ENCODE measurements at places on chromosomes 6 and 20.
A peak's percentile ranks its signal among the peaks of the same experiment; 100 is the strongest.

- peak; percentile 56 for DNase-seq
These were observed 25.9 kb downstream of the PYGB start for GRCh38 chr20:25273541-25274358.

DNA sequence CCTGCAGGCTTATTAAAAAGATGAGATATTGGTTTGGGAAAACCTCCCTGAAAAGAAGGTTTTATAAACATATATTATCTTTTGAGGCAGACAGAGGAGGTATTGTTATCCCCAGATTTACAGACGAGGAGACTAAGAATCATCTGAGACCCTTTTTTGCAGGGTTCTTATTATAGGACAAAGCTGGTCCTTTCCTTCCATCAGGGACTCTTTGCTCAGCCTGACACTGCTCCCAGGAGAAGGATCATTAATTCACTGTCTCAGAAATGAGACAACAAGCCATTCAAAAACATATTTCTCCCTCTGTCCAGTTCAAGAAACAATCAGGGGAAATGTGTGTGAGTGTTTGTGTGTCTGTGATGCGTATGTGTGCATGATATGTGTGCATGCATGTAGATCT is 33.5 kb downstream of the HIVEP2 start:
- DNase-seq = no peak

DNA sequence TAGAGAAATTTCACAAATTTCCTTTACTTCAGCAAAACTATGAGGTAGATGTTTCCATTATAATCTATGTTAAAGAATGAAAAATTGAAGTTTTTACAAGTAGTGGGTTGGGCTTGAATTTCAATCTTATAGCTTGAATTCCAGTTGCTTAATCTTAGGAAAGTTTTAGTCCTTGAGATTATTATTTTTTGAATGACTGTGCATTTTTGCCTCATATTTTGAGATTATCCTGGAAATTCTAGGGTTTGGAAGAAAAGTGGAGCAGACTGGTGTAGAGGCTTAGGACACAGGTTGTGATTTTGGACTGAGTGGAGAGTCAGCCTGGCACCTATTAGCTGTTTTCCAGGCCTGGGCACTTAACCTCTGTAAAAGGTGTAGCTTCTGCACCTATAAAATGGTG is 5.7 kb downstream of the MTCL3 start:
- DNase-seq = no peak

DNA sequence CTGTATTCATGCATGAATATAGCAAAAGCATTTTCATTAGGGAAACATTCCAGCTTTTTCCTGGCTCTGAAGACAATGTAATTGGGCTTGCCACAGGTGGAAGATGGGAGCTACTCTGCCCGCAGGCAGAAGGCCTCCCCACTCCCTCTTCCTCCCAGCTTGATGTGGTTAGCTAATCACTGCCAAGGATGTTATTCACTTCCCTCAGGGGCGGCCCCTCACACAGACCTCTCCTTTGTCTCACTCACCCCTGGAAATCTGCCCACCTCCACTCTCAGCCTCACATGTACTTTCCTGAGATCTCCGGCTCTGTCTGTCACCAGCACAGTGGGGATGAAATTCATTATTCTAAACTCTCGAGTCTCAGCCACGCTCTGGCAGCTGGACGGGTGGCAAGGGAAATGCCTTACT is 100.7 kb downstream of the ANKRD60 start:
- no peak for DNase-seq

DNA sequence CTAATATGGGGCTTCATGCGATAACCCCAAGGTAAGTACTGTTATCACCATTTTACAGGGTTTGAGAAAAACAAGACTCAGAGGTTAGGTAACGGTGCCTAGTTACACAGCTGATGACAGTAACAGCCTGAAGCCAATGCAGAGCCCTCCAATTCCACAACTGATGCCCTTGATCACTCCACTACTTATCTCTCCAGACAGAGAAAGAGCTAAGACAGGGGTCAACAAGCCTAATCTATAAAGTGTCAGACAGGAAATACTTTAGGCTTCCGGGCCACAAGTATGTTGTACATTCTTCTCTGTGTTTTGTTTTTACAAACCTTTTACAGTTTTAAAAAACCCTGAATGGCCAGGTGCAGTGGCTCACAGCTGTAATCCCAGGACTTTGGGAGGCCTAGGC is 50.9 kb downstream of the MAP7 start:
- DNase-seq = no peak

DNA sequence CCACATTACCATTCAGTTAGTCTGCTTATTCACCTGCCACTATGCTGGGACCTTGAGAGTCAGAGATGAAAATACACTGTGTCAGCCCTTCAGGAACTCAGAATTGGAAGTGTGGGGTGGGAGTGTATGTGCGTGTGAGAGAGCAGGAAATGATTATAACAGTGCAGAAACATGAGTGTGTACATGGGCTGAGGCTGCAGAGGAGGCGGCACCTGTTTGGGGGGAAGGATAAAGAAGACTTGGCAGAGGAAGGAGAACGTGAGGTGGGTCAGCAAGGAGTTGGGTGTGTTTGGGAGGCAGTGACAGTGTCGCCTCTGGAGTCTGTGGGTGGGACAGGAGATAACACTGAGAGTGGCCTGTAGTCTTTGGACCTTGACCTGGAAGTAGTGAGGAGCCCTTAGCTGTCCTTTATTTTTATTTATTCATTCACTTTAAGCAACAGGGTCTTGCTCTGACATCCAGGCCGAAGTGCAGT is 3.1 kb downstream of the CHMP4B start:
- DNase-seq = no peak

GRCh38 chr6:79631693-79632172 is 604 bp downstream of the SH3BGRL2 start:
- DNase-seq = no peak

DNA sequence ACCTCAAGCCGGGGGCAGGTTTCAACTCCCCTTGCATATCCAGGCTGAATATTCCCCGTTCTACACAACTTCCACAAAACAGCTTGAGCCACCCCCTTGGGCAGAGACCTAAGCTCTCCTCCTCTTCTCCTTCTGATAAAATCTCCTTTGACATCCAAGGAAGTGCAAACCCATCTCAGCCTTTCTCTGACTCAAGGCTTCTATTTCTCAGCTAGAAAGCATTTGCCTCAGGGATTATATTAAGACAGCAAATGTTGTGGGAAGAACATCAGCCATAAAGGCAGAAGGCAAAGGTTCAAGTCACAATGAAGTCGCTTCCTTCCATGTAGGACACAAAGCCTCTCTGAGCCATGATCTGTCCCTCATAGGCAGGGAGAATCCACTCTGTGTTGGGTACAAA is 386.6 kb upstream of the ARID1B start:
- no peak for DNase-seq

GRCh38 chr20:24411003-24411833 is 58.2 kb upstream of the SYNDIG1 start:
- no peak for DNase-seq

DNA sequence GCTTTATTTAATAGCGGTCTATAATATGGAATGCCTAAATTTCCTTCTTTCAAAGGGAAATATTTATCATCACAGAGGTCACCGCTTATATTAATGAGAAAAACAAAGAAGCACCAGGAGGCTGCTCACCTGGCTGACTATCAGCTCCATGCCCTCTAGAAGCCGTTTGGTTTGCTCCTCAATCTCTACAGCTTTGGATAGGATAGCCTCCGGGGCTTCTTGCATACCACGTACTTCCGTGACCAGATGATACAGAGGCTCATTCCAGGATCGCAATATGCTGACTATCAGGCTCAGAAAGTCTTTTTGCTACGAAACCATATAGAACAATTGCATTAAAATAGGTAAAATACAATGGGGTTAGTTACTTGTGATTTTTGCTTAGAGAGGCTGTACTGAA is 6.8 kb downstream of the PRL start:
- no peak for DNase-seq

DNA sequence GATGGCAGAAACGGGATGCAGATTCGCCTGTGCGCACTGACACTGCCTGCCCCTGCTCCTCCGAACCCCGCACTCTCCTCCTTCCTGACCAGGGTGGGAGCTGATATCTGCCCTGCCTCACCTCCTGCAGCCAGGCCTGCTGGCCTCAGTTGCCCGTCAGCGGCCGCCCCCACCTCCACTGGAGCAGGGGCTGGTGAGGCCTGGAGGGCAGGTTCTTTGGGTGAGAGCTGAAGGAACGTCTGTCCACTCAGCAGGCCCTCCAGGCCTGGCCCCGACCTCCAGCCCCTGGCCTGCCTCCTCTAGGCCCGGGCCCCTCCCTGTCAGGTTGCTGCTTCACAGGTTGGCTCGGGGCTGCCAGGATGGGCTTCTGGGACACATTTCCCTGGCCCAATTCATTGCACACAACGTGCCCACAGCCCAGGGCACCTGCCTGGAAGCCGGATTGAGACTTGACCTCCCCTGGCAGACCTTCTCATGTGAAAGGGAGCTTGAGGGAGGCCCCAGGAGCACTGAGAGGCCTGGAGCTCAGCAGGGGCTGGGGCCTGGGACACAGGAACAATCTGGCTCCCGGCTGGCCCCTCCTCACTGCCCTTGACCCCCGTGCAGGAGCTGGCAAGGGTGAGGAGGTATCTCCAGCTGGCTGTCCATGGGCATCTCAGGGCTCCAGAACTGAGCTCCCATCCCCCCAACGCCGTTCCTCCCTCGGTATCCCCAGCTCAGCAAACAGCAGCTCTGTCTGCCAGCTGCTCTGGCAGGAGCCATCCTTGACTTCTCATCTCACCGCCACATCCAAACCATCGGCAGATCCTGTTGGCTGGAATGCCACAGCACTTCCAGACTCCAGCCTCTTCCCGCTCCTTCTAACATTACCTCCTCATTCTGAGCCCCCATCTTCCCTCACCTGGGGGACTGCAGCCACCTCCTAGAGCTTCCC is 39.5 kb downstream of the SPDEF start:
- DNase-seq = no peak

DNA sequence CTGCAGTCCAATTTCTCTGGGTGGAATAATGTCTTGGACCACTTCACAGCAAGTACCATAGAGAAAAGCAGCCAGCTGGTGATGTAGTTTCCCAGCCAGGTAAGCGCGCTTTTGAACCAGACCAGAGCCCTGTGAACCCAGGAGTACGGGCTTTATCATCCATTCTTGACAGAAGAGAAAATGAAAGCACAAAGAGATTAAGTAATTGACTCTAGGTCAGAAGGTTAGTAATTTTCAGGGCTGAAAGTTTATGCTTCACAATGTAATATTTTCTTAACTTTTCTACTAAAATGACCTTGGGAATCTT is 7.1 kb upstream of the UST start:
- no peak for DNase-seq

DNA sequence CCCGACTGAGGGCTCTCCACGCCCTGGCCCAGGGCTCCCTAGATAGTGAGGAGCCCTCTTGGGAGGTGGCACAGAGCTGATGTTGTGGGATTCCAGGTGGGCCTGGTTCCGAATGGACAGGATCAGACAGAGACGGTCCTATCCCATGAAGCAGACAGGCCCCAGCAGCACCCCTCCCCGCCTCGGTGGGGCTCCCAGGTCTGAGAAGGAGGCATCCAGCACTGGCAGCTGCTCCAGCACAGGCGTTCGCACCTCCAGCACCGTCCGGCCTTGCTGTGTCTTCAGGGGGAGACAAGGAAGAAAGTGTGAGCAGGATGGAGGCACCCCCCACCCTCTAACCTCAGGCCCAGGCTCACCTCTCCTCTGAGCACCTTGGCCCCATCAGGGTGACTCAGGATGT is 28.7 kb downstream of the COL11A2 start:
- DNase-seq = no peak

- no peak for DNase-seq
These were observed 48.7 kb downstream of the GFRA4 start for GRCh38 chr20:3614466-3614865.

- no peak for DNase-seq
These were observed 242.8 kb upstream of the TCF21 start for GRCh38 chr6:133645966-133646740.

- no peak for DNase-seq
These were observed 428.6 kb upstream of the GJE1 start for GRCh38 chr6:141704151-141704550.

DNA sequence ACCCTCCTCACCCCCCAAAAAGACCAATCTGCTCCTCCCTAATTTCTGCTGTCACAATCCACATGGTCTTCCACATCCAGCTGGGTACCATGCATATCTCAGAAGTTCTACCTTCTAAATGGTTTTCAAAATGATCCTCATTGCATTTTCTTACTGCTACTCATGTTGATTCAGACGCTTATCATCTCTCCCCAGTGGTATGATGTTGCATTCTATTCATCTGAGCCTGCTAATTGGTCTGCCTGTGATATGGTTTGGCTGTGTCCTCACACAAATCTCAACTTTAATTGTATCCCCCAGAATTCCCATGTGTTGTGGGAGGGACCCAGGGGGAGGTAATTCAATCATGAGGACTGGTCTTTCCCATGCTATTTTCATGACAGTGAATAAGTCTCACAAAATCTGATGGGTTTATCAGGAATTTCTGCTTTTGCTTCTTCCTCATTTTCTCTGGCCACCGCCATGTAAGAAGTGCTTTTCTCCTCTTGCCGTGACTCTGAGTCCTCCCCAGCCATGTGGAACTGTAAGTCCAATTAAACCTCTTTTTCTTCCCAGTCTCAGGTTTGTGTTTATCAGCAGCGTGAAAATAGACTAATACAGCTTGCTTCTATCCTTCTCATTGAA is 41.4 kb upstream of the CLIC5 start:
- DNase-seq = no peak

GRCh38 chr20:62316331-62317166 is 13.8 kb downstream of the ADRM1 start:
- no peak for DNase-seq

GRCh38 chr6:158863646-158864045 is 44.5 kb upstream of the EZR start:
- DNase-seq = no peak

GRCh38 chr6:624979-625378 is 31.9 kb downstream of the HUS1B start:
- peak; percentile 13 for DNase-seq

DNA sequence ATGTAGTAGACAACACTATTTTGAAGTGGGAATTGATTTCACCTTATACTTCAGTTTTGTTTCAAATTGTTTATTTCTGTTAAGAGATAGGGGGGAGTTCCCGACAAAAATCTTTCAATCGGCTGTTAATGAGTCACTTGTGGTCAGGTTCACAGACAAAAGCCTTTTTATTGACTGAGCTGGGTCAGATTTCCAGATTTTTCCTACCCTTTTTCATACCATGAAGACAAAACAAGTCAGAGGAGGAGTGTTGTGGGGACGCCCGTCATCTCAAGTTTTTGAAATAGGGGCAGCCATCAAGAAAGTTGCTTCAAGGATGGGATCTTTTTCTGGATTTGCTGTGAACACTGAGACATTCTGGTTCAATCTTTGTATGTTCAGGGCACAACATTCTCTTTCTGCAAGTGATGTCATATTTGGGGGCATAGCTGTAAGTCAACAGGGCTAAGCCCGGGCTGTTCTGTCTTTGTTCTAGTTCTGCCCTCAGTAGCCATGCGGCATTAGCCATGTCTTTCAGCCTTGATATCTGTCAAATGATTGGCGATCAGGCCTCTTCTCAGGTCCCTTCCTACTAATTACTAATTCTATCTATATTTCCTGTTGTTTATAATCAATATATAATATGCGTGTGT is 496.0 kb upstream of the MARCKS start:
- no peak for DNase-seq
